ENCODE measurements at places on chromosomes 6 and 20.

DNA sequence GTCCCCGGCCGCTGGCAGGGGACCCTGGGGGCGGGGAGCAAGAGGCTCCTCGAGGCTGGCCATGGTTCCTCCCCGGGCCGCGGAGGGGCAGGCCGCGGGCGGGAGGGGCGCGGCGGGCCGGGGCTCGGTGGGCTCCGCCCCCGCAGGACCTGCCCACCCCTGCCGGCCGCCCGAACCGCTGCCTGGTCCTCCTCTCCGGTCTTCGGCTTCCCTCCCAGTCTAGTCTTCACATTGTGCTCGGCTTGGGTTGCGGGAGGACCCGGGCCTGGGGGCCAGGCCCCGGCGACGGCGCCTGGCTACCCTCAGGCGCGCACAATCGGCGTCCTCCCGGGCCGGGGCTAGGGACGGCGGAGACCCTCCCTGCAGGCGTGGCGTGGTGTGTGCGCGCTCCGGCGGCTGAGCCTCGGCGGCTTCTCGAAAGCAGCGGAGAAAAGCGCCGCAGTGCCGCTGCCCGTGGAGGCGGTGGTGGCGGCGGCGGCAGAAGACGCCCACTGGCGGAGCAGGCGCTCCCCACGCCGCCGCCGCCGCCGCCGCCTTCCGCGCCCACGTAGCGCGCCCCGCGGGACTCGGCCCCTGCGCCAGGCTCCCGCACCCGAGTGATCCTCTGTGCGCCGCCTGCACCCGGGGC is at the start of gene PDE10A:
Gene PDE10A (minus strand): TSS at position 493 of the 628 bp plus-strand sequence. CDS start 430 bp downstream, at position 63.
- DNase-seq = no peak

DNA sequence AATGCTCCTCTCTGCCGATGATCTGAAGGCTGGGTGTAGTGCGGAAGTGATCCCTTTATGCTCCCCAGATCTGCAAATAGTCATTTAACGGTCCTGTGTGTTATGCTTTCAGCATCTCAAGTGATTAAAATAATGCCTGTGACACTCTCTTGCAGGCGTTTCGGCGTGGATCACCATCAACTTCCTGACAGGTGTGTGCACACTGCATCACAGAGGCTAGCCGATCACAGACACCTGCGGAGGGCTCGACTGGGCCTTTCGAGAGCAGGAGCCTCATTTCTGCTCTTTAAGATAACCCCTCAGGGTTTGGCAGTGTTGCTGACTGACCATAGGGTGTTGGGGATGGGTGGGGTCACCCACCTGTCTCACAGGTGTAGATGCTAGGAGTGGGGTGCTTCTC is 20.0 kb downstream of the ENTPD6 start:
- DNase-seq = no peak

DNA sequence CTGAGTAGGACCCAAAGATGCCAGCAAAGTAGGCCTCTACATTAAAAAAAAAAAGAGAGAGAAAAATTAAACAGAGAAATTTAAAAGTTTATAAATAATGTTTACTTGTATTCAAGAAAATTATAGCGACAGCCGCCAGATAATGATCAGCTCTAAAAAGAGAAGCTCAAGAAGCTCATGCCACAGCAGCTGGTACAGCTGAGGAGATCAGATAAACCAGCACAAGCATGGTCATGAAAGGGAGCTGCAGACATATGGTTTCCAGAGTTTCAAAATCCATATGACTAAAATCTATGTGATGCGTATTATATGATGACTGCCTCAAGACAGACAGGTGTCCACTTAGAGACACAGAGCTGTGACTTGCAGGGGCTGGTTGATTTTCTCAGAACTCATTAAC is 13.6 kb upstream of the HLA-C start:
- no peak for DNase-seq

DNA sequence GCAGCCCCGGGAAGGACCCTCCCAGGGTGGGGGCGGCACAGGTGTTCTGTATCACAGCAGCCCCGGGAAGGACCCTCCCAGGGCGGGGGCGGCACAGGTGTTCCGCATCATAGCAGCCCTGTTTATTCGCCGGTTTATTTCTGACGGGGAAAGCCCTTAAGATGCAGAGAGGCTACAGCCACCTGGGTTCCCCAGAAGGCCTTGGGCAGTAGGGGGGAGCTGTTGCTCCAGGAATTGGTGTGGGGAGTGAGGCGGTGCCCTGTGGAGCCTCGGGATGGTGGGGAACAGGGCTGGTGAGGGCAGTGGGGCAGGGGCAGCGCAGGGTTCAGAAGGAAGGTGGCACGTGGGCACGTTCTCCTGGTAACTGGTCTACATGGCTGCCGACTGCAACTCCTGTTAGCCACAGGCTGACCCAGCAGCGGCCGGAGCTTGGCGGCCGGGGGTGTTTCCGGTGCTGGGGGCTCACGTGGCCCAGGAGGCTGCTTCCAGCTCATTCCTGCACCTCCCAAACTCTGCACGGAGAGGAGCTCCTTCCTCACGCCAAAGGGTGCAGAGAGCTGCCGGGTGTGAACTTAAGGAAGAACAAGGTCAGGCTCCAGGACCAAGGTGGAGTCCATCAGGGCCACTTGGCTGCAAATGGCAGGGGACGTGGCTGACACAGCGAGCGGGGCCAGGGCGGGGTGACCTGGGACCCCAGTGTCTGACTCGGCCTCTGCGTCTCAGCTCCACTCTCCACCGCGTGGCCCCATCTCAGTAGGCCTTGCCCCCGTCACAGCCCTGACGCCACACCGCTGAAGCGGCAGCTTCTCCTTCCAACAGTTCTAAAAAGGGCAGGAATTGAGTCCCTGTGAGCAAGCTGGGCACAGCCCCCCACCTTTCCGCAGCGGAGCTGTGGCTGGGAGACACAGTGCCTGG is 13.2 kb downstream of the SLCO4A1 start:
- DNase-seq = no peak

DNA sequence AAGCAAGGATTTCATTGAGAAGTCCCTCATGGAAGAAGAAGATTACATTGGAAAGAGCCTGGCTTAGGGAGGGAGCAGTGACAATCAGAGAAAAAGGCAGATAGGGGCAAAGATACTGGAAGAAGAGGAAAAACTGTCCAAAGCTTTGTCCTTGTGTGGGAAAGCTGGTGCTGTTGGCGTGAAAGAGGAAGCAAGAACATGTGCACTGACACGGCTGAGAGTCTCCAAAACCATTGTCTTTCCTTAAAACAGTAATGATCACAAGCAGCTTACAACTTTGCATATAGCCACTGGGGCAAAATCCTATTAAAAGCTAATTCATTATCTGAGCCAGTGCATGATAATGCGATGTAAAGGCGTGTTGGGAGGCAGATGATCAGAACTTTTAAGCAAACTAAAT is 85.1 kb upstream of the ESR1 start:
- DNase-seq = no peak

- DNase-seq = no peak
Measured at GRCh38 chr6:108841377-108841855, 6.8 kb upstream of the ARMC2 start.

- DNase-seq = no peak
Measured at GRCh38 chr6:29537714-29538403, 21.7 kb downstream of the UBD start.

GRCh38 chr6:24851086-24851485 is 52.4 kb upstream of the ARMH2 start:
- DNase-seq = no peak

DNA sequence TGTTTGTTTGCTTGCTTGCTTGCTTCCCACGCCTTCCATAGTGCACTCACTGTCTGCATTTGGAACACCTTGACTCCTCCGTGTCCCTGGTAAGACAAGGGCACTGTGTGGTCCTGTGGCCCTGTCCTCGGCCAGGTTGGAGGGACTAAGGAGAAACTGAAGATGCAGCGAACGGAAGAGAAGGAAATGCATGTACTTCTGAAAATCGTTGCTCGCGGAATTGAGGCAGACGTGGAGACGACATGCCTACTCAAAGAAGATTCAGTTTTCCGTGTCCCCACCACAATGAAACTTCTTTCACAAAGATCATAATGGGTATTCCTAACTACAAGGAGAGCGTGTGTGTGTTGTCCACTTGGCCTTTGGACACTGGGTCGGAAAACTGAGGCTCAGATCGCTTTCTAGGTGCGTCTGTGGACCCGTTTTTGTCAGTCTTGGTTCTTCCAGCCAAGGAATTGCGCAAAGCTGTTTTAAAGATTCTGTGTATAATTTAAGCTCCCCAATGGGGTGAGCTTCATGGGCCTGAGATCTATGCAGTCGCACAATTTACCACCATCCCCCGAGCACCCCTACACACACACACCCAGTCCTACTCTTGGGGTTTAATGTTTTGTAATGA is 120.4 kb upstream of the ZNF184 start:
- no peak for DNase-seq

DNA sequence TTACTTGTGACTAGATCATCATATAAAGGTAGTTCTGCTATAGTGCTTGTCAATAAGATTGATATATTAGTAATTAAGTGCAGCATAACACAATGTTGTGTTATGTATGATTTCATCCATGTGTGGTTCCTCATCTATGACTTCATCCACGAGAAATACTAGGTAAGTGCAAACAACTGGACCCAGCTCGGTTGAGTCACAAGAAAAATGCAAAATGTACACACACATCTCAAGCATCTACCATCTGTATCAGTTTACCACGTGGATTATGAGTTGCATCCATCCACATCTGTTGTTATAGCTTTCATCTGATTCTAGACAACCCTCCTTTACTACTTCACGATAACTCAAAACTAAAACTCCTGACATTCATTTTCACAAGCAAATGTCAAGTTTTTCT is 517.0 kb upstream of the CITED2 start:
- no peak for DNase-seq

GRCh38 chr20:56934888-56935287 is 305.8 kb downstream of the TFAP2C start:
- DNase-seq = no peak

DNA sequence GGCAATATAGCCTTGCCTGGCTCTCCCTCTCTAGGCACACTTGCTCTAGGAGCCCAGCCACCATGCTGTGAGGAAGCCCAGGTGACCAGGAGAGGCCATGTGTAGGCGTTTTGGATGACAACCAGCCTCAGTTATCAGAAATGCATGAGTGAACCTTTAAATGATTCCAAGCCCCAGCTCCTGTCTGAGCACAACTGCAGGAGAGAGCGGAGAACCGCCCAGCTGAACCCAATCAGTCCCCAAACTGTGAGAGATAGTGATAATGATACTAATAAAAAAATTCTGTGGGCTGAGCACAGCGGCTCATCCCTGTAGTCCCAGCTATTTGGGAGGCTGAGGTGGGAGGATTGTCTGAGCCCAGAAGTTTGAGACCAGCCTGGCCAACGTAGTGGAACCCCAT is 83.8 kb upstream of the TOX2 start:
- no peak for DNase-seq

DNA sequence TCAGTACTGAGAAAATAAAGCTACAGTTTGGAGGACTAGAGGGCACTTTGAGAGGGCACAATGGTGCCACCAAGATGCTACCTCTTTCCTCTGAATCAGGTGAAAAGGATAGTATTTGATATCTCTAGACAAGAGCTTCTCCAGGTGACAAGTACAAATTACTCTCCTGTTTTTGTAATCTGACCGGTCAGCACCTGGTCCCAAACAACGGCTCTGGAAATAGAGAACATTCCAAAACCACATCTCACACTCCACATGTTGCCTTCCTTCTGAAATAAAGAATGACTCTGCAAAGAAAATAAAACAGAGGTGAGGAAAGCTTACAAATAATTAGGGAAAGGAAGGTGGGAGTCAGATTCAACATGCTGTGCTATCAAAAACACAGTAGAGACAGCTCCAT is 51.3 kb upstream of the CITED2 start:
- no peak for DNase-seq

- no peak for DNase-seq
Measured at GRCh38 chr20:58117944-58118343, 110.5 kb downstream of the ANKRD60 start.

GRCh38 chr20:3839328-3839727 is 7.3 kb upstream of the MAVS start:
- DNase-seq = no peak

- no peak for DNase-seq
Measured at GRCh38 chr20:16520154-16520553, 53.1 kb downstream of the KIF16B start.

DNA sequence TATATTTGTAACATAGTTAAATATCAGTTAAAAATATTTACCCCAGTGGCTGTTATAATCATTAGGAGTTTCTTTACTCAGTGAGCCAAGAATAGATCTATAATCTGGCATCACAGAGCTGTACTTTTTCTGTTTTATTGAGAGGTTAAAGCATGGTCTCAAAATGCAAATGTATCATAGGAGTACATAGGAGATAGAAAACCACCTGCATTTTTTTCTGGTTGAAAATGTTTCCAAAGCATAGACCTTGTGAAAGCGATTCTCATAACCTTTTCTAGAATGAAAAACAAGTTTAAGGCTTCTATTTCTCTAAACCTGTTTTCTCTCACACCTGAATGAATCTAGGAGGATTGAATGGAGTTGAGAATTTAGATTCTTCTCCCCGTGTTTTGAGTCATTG is 14.4 kb downstream of the KCNQ5 start:
- DNase-seq = no peak

DNA sequence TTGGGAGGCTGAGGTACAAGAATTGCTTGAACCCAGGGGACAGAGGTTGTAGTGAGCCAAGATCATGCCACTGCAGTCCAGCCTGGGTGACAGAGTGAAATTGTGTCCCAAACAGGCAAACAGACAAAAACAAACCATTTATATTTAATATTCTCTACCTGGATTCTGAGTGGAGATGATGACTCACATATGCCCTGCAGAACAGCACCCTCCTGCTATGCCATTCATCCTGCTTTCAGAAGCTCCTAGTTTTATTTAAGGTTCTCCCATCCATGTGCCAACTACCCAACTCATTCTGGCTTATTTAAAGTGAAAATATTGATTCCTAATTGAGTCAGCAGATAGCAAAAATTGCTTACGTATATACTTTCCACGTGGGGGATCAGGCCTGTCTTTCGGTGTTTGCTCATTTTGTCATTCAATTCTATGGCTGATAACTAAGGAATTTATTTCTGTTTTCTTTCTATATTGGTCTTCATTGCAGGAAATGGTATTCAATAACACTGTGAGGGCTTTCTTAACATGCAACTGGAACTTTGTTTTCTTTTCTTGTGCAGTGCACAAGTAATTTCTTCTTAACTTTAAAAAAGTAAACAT is 459.1 kb upstream of the JAG1 start:
- DNase-seq = no peak

- no peak for DNase-seq
Measured at GRCh38 chr6:136762022-136762975, 30.0 kb downstream of the MAP3K5 start.

- no peak for DNase-seq
Measured at GRCh38 chr6:146028851-146029572, at the start of gene GRM1. TSS of gene GRM1 (plus strand) at chr6:146029062. CDS start at chr6:146029518, 456 bp downstream.

Measured in stimulated activated CD8-positive, alpha-beta memory T cell treated with anti-CD3 and anti-CD28 coated beads, Interleukin-7, amount 100 ng/mL, for 1 hour (primary cell).